ENCODE measurements at places on chromosomes 2 and 18.

GRCh38 chr2:98078701-98079100 is 8.3 kb upstream of the VWA3B start:
- no peak for DNase-seq

GRCh38 chr18:31424383-31424988 is 23.1 kb upstream of the DSG3 start:
- no peak for DNase-seq

DNA sequence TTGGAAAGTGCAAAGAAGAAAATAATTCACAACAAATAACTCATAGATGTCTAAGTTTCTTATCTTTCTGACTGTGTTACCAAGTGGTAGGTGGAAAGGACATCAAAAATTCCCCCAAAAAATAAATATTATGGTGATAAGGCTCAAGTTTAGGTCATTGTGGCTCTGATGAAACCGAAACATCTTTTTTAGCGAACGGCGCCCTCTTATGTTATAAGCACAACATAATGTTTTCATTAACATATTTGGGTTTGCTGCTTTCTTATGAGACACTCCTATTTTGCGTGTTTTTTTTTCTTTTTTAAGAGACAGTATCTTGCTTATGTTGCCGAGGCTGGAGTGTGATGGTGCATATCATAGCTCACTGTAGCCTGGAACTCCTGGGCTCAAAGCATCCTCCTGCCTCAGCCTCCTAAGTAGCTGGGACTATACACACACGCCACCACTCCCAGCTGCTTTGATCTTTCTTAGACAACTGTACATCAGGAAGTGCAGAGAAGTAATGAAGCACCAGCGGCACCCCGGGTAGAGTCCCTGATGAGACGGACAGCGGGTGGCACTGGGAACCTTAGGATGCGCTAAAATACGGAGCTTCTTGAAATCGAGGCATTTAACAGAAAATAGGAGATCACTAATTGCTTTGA is 38.5 kb upstream of the SLC35G4 start:
- DNase-seq: no peak

GRCh38 chr2:26732446-26732845 is 31.6 kb upstream of the SLC35F6 start:
- DNase-seq: no peak

- no peak for DNase-seq
These were observed 235.3 kb downstream of the LRATD1 start for GRCh38 chr2:14867853-14868252.

DNA sequence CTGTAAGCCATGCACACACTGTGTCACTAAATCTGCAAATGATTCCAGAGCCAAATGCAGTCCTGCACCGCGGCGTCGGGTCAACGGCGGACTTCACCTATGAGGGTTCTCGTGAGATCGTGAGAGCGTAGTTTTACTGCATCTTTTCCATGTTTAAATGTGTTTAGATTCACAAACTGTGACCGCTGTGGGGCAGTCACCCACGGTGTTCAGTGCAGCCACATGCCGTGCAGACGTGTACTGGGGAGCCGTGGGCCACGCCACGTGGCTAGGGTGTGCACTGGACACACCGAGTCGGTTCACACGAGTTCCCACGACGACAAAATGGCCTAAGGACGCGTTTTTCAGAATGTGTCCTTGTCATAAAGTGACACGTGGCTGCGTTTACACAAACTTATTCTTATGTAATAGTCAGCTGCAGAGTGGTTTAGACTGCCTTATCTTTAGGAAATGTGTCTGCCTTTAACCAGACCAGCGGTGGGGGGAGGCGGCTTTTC is 34.1 kb downstream of the NFATC1 start:
- DNase-seq: no peak

DNA sequence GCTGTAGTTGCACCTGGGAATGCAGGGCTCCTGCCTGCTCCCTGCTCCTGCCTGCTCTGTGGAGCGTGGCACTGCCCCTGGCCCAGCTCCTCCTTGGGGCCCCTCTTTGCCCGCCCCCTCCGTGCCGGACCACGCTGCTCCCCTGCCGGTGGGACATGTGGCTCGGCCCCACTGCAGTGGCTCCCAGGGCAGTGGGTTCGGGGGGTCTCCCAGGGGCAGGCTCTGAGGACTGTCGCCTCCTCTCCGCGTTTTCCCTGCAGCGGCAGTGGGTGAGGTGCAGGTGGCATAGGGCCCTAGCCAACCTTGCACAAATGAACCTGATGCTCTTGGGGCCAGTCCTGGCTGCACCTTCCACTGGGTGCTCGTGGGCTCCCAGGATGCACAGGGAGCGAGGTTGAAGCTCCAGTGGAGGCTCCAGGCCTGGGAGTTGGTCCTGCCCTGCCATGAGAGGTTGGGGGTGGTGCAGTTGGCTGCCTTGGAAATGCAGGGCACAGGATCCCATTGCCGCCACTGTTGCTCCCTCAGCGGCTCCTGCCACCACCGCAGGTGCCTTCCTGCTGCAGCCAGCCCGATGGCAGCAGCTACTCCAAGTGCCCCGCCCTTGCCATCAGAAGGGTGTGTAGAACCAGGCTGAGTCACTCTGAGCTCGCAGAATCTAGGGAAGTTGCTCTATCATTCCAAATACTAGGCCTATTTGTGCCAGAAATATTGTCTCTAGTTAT is 313.1 kb upstream of the SYT4 start:
- no peak for DNase-seq

DNA sequence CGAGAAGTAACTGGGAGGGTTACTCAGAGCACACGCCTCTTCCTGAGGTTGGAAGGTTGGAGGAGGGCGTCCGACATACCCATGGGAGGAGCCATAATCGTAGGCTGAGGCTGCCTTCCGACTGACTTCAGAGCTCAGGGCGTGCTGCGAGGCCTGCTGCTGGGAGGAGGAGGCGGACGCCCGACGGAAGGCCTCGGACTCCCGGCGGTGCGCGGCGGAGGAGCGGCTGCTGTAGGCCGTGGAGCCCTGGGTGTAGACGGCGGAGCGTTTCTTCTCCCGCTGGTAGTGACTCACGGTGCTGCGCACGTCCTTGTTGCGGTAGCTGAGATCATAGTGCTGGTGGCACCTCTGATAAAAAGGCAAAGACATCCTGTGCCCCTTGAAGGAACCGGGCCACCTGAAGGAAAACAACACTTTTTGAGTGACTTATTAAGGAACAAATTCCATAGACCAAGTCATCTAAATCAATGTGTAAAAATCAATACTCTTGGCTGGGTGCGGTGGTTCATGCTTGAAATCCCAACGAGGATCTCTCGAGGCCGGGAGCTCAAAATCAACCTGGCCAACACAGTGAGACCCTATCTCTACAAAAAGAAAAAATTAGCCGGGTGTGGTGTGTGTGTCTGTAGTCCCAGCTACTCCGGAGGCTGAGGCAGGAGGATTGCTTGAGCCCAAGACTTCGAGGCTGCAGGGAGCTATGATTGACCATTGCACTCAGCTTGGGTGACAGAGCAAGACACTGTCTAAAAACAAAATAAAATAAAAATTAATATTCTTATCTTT is 4.7 kb downstream of the MYOM1 start:
- DNase-seq: no peak

- DNase-seq: no peak
These were observed 189.5 kb upstream of the UBE2E3 start for GRCh38 chr2:180790891-180791290.

Data from activated effector memory CD4-positive, alpha-beta T cell treated with Interleukin-2 at 50 U/mL for 16 hours (primary cell).